ENCODE measurements at places on chromosomes 6 and 20. TPM values are rescaled to one million over a fixed set of nuclear protein-coding genes. Genes with fewer than 3 reads are reported as not detected.

Gene ZNF512B
- total RNA-seq, result 10.3 TPM

Gene IMPG1
- total RNA-seq, result not detected

Gene EMILIN3
- total RNA-seq, result 5.6 TPM

Gene SLC22A2
- total RNA-seq, result not detected

Gene DNAH8
- not detected for total RNA-seq

Gene PRND
- total RNA-seq, result not detected

Gene TFAP2A
- 19.4 TPM for total RNA-seq

Gene KIF13A
- total RNA-seq, result 43.0 TPM

Gene SLC17A3
- total RNA-seq, result not detected

Gene BTBD9
- 24.1 TPM for total RNA-seq

Gene RIMS1
- total RNA-seq, result 5.2 TPM

Gene BTN2A1
- 18.4 TPM for total RNA-seq

Gene RNF39
- total RNA-seq, result 18.2 TPM

Gene OSTM1
- 34.4 TPM for total RNA-seq

Gene STX11
- total RNA-seq, result 5.4 TPM

Gene BHLHE23
- total RNA-seq, result not detected

Gene SLC22A16
- total RNA-seq, result not detected

Gene MAN1A1
- 71.2 TPM for total RNA-seq

Gene MICB
- 3.2 TPM for total RNA-seq

Gene GSTA1
- total RNA-seq, result 1.7 TPM

Gene SASH1
- total RNA-seq, result 86.4 TPM
